ENCODE measurements at places on chromosomes 1 and 21.

DNA sequence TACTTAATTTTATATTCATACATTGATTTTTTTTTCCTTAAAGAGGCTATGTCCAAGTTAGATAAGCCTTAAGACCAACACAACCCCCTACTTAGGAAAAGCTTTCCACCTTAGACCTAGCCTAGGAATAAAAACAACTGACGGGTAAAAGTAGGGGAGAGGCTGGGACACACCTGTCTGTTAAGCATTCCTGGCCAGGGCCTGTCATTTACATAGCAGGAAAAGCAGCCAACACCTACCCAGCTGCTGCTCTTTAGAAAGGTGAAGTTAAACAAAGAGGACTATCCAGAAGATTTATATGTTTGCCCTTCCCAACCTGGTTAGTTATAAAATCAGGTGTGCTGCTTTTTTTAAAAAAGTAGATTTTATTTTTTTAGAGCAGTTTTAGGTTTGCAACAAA lies 29.1 kb upstream of the SAMD13 start:
- DNase-seq: no peak

GRCh38 chr1:75794382-75794781 lies 2.3 kb upstream of the MSH4 start:
- DNase-seq: no peak

DNA sequence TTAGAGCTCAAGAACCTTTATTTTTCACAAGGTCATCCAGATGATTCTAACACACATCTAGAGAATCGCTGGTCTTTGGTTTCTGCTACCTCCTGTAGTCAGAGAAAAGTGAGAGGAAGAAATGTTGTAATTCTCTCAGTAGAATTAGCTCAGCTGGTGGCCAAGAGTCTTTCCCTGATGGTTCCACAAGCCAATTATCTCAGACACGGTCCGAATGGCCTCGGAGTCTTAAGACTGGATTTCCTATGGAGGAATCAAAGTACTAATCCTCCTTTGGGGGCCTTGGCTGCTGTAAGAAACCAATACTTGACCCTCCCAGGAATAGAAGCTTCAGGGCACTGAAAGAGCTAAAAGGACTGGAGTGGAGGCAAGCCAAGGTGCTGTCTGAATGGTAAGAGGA lies 1.8 kb downstream of the TMEM81 start:
- no peak for DNase-seq

DNA sequence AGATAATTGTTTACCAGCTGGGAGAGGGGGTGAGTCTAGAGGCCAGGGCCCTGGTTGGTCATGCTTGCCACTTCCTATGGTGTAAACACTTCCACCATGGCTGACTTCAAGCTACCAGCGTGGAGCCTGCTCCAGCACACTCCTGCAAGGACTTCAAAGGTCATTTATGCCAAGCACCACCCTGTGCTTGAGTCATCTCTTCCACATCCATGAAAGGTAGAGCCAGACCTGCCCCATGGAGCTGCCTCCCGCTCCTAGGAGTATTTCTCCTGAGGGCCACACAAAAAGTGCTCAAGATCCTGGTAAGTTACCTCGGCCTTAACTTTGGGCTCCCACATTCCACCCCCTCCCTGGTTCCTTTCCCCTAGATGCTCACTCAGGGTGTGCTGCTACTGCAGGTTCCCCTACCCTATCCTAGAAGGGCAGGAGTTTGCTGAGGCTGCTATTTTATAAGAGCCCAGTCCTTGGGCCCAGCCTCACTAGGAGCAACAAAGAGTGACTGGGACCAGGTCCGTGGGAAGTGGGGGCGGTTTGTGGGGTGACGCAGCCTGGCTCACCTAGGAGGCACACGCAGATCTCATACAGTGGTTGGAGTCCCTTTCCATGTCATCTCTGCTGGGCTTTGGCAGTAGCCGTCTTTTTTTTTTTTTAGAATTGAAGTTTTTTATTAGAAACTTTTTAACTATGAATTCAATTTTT lies 2.4 kb downstream of the RAB7B start:
- no peak for DNase-seq

DNA sequence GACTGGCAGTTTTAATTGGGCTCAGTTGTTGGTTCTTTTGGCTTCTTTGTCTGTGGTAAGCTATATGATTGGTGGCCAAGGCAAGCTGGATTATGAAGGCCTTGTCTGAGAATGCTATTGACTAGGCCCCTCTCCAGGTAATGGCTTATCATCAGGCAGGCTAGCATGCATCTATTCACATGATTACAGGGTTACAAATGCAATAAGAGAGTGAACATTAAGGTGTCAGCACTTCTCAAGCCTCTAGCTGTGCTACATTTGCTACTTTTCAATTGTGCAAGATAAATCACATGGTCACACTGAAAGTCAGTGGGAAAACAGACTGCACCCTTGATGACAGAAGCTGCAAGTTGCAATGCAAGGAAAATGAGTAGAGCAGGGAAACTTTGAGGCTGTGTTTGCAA lies 550.9 kb upstream of the TMPRSS15 start:
- no peak for DNase-seq

- no peak for DNase-seq
These were observed 55.2 kb downstream of the IRF2BP2 start for GRCh38 chr1:234554698-234555311.

- DNase-seq: no peak
These were observed 278.5 kb downstream of the LRRC7 start for GRCh38 chr1:69846267-69846666.

DNA sequence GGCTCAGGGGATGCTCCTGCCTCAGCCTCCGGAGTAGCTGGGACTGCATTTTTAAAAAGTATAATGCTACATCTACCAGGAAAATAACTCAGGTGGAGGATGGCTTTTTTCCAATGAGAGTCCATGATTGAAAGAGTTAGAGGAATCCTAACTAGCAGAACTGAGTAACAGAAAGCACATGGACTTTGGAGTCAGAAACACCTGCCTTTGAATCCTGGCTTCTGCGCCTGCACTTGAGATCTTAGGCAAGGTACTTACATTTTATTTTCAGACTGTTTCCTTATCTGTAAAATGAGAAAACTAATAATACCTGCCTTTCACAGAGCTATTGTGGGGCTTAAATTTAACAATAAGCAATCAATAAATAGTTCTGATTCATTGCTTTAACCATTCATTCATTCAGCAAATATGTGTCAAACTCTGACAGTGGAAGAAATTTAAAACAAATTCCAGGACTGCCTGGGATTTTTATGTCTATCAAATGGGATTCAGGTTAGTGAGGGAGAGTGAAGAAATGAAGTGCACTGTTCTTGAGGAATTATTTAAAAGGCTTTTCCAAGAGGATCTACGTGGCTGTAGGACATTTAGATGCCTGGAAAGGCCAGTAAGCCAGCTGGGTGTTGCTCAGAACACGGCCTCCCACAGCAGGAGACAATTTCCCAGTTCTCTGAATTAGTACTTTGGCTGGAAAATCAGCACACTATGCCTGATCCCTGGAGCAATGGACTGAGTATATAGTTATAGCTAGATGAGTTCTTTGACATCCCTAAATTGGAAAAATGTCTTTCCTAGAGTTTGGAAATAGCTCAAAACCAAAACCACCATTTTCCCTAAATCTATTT lies 12.8 kb upstream of the LBR start:
- DNase-seq: no peak

GRCh38 chr1:241934201-241934848 lies 23.2 kb upstream of the BECN2 start:
- DNase-seq: no peak

GRCh38 chr1:38297246-38297645 lies 250.7 kb upstream of the POU3F1 start:
- DNase-seq: no peak

GRCh38 chr1:230286166-230286889 lies 139.8 kb downstream of the PGBD5 start:
- DNase-seq: no peak

DNA sequence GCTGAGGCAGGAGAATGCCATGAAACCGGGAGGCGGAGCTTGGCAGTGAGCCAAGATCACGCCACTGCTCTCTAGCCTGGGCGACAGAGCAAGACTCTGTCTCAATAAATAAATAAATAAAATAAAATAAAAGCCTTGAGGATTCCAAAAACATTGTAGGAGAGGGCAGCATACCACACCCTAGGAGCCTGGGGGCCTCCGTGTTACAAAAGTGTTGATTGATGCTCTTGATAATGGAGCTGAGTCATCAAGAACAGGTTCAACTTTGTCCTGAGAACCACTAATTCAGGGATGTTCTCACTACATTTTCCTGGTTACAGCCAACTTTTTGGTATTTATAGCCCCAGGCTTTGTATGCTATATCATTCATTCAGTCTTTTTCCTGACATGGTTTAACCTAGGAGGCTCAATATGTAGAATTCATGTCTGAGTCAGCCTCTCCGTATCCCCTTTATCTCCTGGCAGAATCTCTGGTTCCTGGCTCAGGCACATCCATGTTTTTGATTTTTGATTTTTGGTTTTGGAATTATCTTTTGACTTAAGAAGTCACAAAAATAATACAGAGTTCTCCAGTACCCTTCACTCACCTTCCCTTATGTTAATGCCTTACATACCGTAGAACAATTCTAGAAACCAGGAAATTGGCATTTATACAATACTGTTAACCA lies 69.4 kb downstream of the LRRC8D start:
- DNase-seq: no peak

DNA sequence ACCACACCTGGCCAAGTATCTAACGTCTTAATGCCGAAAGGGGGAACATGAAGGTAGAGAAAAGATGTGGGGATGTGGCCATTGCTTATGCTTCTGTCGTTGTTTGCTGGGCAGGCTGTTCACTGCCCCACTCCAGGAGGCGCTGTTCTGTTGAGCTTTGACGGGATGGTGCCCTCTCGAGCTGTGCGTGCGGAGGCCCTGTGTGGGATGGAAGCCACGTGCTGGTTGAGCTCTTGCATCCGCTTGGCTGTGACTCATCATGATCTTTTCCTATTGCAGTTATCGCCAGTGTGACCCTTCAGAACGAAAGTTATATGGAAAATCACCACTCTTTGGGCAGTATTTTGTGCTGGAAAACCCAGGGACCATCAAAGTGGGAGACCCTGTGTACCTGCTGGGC lies 26.3 kb downstream of the MTARC1 start:
- no peak for DNase-seq

GRCh38 chr1:208106218-208106617 lies 138.0 kb downstream of the PLXNA2 start:
- no peak for DNase-seq

DNA sequence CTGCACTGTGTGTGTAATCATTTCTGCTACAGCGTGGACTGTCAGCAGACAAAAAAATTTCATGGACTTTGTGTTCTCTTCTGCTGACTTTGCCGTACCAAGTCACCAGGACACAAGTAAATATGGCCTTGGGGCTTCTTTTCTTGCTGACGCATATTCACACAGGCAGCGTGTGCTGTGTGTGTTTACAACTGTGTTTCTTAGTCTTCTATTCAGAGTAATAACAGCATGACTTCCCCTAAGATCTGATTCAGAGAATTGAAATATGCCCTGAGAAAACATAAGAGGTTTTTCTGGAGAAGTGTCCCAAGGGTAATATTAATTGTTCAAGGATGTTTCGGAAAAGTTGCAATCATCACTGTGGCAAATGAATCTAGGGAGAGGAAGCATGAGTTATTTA lies 47.1 kb upstream of the DYNLT5 start:
- no peak for DNase-seq

- no peak for DNase-seq
These were observed 31.3 kb upstream of the FOXO6 start for GRCh38 chr1:41329662-41330587.

- DNase-seq: no peak
These were observed 85.7 kb downstream of the BRINP2 start for GRCh38 chr1:177256153-177257075.

DNA sequence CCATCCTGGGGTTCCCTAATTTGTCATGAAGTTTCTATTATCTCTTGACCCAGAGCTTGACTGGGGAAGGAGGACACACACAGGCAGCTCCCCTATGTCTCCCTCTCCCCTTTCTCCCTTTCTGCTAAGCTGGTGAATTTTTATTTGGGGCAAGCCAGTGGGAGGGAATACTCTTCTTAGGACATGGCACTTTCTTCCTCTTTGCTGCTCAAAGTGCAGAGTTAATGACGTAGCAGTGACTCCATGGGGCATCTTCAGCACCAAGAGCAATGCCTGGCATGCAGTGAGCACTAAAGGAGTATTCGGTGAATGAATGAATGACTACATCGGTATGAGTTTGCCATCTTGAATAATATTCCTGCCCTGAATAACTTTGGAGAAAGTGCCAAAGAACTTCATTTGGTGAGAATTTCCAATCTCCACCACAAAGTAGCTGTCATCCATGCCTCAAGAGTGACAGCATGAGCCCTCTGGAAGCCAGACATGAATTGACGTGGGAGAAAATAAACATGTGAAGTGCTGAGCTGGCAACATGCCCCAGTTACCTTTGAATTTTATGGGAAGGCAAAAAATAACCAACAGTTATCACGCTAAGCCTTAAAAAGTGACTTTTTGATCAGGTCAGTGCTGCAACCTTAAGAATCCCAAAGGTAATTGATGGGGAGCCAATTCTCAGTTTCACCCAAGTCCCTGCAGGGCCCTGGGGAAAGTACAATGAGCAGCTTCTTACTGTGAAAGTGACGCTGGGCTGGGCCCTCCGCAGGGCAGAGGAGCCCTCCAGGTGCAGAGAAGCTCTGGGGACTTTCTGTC lies 22.1 kb upstream of the ATF3 start:
- no peak for DNase-seq

DNA sequence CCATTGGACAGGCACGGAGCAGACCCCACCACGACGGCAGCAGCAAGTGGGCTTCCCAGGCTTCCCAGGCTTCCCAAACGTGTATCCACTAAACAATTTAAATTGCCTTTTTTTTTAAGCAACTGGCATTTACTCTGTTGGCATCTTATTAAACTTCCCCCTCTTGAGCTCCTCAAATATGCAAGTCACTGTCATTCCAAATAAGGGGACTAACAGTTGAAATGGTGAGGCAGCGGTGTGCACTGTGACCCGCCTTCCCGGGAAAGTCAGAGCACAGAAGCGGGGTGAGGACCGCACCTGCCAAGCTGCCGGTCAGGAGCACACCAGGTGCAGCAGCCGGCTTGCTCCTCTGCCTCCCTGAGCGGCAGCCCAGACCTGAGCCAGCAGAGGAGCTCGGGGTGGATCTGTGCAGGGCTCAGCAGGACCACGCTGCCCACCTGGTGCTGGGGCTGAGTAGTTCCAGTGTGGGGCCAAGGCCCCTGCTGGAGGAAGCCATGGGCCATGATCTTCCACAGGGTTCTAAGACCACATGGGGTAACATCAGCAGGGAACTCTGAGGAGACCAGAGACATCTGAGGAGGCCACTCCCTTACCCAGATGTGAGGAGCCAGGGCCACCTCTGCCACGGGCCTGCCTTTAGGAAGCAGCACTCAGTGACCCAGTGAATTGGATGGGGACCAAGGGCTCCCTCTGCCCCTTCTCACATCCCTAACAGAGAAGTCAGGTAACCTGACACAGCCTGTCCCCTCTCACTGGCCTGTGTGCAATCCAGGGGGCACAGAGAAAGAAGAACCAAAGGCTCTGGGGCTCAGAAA lies 245.4 kb downstream of the NPHP4 start:
- DNase-seq: no peak

- no peak for DNase-seq
These were observed 5.8 kb downstream of the LAMC2 start for GRCh38 chr1:183191833-183192232.

- DNase-seq: no peak
These were observed 154.5 kb upstream of the SPAG17 start for GRCh38 chr1:118339400-118340124.

All from activated gamma-delta T cell (primary cell).